ENCODE measurements at places on chromosomes 1 and 21.
A peak's percentile ranks its signal among the peaks of the same experiment; 100 is the strongest.

DNA sequence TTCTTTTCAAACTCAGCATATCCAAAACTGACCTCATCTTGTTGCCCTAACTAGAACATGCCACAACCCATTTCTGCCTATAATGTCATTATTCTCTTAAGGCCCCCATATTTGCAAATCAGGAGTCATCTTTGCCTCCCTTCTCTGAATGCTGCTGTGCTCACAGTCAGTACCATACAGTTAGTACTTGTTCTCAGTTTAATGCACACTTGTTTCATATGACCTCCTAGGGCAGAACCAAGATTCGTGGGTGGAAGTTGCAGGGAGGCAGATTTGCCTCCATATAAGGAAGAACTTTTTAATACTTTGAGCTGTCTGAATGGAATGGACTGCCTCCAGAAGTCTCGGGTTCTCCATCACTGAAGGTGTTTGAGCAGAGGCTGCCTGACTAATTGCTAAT lies 9.2 kb downstream of the CAP1 start:
- DNase-seq, result no peak

GRCh38 chr1:183143576-183144315 lies 42.3 kb upstream of the LAMC2 start:
- DNase-seq, result no peak

GRCh38 chr1:18630511-18631495 lies at the start of gene PAX7:
Gene PAX7 (plus strand): TSS chr1:18630846. CDS start chr1:18631604, 758 bp downstream.
- DNase-seq, result no peak

DNA sequence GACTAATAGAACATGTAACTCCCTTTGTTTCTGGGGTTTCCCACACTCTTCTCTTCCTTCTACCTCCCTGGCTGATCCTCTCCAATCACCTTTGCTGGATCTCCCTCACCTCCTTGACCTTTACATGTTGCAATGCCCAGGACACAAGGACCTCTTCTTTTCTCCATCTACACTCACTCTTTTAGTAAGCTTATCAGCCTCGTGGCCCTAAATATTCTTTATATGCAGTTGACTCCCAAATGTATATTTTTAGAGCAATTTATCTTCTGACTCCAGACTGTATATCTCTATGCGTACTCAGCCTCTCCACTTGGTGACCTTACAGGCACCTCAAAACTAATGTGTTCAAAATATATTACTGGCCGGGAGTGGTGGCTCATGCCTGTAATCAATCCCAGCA lies 18.4 kb upstream of the CLSPN start:
- no peak for DNase-seq

GRCh38 chr21:35922618-35923017 lies 137.7 kb downstream of the SETD4 start:
- no peak for DNase-seq

DNA sequence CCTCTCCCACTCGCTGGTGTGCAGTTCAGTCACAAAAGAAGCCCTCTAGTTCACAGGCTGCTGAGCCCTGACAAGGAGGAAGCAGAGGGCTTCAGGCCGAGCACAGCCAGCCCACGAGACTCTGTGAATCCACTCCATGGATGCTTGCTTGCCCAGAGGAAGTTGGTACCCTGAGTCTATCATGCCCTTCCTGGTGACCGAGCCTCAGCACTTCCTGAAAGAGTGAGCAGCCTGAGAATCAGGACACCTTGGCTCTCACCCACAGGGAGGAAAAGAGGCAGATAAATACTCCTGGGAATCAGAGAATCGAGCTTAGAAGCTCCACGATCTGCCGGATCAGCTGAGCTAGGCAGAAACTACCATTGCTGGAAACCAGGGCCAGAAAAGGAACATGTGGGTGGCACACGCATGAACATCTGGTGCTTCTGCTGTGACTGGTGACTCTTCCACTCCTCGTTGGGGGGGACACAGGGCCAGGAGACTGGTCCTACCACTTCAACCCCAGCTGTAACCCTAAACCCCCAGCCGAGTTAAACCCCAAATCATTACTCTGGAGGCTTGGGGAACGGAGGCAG lies 376.3 kb upstream of the CAMK1G start:
- DNase-seq, result no peak

DNA sequence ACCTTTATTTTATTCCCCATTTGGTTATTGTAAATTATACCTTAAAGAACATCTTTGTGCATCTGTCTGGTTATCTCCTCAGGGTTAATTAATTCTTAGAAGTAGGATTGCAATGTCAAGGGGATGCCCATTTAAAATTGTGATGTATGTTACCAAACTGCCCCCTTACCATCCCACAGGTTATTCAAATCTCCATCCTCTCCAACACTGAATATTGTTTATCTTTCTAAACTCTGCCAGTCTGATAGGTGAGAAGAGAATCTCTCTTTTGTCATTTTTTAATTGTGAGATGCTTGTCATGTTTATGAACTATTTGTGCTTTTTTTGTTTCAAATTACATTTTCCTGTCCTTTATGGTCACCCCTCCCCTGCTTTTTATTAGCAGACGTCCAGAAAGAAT lies 55.8 kb downstream of the VWA5B1 start:
- no peak for DNase-seq

DNA sequence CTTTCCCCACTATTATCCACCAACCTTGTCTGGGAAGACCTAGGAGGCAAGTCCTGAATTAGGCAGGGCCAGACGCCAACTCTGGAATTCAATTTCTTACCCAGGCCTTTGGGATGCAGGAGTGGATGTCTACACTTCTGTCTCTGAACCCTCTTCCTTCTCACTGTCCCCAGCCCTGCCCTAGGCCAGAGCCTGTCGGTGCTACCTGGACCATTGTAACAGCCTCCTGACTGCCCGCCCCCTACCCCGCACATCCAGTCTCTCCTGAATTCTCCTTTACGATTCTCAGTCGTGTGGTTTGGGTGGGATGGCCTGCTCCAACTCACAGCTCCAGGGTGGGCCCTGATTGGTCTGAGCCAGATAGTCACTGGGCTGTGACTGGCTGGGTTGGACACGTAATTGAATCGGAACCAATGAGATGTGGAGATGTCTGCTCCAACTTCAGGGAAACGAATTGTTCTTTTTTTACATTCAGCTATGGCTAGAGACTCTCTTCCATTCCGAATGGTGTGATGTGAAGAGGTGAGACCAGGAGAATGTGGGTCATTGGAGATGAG lies 304.6 kb downstream of the PTPRU start:
- no peak for DNase-seq

GRCh38 chr1:185813401-185813979 lies 79.3 kb downstream of the HMCN1 start:
- peak; percentile 64 for DNase-seq

- DNase-seq, result no peak
These were observed 7.6 kb downstream of the UBL4B start for GRCh38 chr1:110119843-110120242.

DNA sequence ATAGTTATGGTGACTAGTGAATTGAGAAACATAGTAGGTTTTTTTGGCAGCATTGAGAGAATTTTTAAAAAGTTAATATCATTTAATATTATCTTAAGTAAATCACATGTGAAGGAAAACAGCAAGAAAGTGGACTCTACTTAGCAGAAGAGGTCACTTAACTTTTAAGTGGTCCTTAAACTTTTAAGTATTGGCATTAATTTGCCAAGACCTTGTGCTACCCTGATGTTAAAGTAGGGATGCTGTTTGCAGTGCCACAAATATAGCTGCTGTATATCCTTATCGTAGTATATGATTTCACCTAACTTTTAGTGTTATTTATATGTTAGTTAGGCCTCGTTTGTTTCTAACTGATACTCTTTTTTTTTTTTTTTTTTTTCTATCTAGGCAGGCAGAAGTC lies 40.2 kb downstream of the SMG7 start:
- no peak for DNase-seq

DNA sequence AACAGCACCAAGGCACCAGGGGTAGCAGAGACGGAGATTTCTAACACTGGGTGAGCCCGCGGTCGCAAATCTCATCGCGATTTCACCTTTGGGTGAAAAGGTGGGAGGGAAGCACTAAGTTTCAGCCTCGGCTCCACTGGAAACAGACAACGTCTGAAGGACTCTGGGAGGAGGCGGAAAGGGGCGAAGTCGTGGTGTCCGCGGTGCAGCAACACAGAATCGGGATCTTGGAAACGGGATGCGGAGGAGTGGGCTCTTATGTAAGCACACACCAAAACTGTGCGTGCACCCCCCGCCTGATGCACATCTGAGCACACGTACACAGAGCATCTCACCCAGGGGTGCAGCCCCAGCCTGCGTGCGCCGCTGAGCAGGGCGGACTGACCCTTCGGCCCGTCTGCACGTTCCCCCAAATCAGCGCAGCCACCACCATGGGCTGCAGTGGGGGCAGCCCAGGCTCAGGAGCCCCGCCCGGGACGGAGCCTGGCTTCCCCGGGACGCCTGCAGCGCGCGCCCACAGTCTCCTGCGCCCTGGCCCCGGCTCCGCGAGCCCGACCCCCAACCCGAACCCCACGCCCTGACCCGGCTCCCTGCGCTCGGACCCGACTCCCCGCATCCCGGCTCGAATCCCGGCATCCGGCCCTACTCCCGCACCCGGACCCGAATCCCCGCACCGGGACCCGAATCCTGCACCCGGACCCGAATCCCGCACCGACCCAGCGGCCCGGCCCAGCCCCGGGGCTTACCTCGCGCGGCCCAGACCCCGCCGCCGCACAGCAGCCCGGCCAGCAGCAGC lies 670 bp downstream of the CLSTN1 start:
- peak; percentile 33 for DNase-seq

DNA sequence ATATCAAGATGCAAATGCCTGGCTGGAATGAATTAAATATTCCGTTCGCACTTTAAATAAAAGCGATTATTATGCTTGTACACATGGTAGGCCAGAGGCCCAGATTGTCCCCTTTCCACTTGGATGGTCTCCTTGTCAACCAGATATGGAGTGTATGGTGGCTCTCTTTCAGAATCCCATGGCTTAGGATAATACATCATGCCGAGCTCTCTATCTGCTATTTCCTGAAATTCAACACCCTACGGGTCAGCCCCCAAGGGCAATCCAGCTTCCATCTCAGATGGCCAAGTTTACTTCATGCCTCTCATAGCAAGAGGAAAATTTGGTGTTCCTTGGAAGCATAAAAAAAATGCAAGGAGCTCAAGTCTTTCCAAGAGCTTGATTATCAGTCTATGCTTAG lies 25.4 kb upstream of the FMO1 start:
- DNase-seq, result no peak

DNA sequence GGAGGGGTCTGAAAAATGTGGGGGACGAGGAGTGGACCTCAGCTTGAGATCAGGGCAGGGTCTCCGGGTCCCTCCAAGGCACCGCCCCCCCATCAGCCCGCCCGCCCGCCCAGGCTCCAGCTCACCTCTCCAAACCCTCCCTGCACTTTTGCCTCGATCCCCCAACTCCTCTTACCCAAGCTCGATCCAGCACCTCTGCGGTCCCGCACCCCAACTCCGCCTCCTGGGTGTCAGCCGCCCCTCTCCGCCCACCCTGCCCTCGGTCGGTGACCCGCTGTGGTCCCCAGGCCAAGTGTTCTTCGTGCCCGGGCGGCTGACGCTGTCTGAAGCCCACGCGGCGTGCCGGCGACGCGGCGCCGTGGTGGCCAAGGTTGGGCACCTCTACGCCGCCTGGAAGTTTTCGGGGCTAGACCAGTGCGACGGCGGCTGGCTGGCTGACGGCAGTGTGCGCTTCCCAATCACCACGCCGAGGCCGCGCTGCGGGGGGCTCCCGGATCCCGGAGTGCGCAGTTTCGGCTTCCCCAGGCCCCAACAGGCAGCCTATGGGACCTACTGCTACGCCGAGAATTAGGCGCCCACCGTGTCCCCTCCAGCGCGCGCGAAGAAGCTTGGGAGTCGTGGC lies 5.7 kb downstream of the HAPLN2 start:
- DNase-seq, result no peak

DNA sequence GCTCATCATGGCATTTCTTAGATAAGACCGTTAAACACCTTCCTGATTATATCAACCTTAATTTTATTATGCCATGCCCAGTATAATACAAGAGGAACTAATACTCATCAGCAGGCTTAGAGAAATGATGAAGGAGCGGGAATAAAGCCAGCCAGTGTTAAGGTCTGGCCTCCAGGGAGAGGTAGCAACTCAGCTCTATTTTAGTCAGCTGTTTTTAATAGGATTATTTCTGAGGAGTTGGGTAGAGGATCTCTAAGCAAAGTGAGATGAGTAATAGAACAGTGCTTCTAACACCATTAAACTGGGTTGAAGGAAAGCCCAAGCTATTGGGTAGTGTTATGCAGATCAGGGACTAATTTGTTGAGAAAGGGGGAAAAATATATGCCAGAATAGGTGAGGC lies 921.5 kb downstream of the TTLL7 start:
- no peak for DNase-seq

GRCh38 chr21:44949161-44949778 lies 9.4 kb downstream of the SLX9 start:
- no peak for DNase-seq

GRCh38 chr21:31592963-31593560 lies 66.4 kb upstream of the SOD1 start:
- DNase-seq, result no peak

DNA sequence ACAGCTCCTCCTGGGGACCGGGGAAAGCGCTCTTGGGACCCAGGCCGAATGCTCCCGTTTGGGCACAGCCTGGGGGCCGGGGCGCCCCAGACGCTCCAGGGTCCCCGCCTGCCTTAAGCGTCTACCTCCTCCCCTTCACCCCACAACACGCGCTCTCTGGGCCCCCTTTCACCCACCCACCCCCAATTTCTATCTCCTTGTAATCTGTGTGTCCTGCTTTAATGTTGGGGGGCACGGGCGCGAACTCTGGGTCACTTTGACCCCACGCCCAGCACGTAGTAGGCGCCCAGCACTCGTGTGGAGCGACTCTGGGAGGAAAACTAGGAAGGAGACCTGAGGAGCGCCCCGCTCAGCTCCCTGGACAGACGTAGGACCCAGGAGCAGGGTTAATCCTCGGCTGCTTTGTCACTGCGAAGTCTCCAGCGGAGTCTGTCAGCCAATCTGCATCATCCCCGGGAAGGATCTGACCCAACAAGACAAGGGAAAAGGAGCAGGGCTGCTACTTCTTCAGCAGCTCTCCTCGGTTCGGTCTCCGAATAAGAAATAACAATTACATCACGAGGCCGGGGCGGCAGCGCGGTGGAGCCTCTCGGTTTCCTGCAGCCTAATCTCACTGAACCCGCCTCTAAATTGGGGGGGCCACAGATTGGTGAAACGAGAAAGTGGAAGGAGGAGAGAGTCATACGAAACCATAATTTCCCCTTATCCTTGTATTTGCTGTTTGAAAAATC lies 757 bp upstream of the NRIP1 start:
- DNase-seq, result peak; percentile 67

GRCh38 chr1:26278724-26279455 lies 996 bp upstream of the SH3BGRL3 start:
- DNase-seq, result peak; percentile 16

DNA sequence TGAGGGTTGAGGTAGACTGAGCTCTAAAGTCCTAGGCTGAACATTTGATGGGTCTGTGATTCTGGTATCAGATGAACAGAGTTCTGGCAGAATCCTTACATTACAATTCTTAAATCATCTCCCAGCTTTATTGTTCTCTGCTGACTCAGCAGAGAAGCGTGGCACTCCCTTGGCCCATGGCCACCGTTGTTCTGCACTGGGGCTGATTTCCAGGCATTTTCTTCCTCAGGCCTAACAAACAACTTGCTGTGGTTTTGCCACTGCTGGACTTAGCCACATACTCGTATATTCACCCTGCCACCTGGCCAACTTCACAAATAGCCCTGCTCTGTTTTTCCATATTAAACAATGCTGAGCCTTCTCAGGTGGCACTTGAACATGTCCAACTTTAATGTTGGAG lies 223.2 kb downstream of the TNR start:
- DNase-seq, result no peak
